ENCODE measurements at places on chromosomes 2 and 18.
A peak's percentile ranks its signal among the peaks of the same experiment; 100 is the strongest.

DNA sequence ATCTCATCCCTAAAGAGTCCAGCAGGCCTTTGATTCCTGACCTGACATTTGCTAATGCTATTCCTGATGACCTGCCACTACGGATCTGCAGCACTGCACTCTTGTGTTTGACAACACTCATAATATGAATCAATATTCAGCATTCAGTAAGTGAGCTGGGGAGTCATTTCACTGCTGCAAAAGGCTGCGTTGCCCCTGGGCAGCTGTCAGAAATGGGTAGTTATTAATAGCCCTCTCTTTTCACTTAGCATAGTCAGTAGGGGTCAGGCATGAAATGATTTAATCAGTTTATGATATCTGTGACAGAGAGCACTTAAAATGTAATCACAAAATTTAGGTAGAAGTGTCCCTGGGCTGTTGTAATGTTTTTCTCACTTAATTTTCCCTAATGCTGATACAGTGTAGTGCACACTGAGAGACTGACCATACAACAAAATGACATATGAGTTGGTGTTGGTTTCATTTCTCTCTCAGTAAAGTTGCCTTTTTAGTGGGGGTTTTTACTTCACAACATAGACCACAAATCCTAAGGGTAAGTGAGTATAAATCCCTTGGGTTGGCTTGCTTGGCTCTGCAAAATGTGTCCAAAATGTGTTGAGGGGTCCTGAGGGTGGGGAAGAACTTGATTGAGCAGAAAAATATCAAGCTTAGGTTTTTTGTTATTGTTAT is 184.8 kb downstream of the CAMKMT start:
- no peak overlapping the region for H3K4me3 ChIP-seq
- H3K27ac ChIP-seq, result no peak overlapping the region
- no peaks in the 10 kb centered on the region for H3K27me3 ChIP-seq
- H3K4me1 ChIP-seq, result no peaks in the 10 kb centered on the region

- no peaks in the 10 kb centered on the region for H3K4me1 ChIP-seq
- DNase-seq, result no peak
- H3K36me3 ChIP-seq, result no peaks in the 10 kb centered on the region
- no peak overlapping the region for H3K4me3 ChIP-seq
- no peaks in the 10 kb centered on the region for H3K27me3 ChIP-seq
Observed at GRCh38 chr18:7725897-7726296, 158.8 kb downstream of the PTPRM start.

DNA sequence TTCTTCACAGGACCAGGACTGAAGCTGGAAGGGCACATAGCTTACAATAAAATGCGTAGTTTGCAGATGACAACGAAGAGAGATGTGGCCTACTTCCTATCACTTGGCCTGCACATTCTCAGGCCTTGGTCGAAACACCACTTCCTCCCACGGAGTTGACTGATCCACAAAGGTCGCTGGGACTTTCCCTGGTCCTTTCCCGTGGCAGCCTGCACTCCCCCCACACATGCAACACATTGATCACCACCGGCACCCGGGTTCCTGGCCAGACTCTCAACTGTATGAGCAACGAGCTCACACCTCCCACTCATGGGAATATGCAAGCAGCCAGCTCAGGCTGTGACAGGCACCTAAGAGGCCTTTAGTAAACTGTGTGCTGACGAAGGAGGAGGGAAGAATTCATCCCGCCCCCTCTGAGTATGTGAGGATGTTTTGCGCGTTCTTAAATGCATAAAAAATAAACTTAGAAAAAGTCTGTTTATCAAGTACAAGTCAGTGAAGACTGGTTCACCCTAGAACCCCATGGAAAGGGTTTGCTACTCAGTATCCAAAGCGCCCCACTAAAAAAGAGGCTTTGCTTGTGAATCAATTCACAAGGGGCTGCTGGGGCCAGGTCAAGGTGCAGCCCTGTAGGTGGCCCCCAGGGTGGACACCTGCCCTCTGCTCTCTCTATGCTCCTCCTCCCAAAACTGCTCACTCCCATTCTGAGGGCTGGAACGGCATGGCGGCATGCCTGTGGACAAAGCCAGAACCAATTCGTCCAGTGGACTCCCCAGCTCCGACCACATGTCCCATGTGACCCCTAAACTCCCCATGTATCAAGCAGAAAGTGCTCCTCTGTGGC is 154.3 kb downstream of the EIPR1 start:
- no peaks in the 10 kb centered on the region for H3K36me3 ChIP-seq
- H3K4me3 ChIP-seq, result no peak overlapping the region
- DNase-seq, result peak; percentile 53
- no peak overlapping the region for H3K27ac ChIP-seq

DNA sequence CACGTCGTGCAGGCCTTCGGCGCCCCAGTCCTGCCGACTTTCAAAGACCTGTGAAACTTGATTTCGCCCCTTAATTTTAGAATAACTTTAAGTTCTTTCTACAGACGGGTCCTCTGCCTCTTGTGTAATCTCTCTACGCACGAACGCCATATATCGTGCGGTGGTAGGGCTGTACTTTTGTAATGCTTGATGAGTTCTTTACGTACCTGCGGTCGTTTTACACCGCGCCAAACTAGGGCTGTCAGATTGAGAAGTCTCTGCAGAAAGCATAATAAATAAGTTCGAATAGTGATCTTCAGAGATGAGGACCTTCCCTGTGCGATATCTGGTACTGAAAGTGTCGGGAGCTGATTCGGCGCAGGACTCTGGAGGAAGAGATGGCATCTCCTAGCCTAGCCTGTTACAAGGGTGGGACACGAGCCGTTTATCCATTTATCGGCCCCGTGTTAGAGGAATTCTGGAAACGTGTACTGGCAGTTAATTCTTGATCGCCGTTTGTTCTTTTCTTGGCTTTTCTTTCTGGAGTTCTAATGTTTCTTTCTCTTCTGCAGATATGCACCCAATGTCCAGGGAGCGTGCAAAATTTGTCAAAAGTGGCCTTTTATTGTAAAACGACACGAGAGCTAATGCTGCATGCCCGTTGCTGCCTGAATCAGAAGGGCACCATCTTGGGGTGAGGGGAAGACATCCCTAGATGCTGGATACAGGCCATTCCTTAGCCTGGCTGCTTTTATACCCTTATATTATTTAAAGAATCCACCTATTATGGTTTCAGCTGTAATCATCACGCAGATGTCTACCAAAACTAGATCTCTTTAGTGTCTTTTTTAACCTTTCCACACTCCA is 781 bp upstream of the SLC5A6 start:
- H3K27me3 ChIP-seq, result no peaks in the 10 kb centered on the region
- peak overlapping the region; percentile 96 for H3K27ac ChIP-seq

DNA sequence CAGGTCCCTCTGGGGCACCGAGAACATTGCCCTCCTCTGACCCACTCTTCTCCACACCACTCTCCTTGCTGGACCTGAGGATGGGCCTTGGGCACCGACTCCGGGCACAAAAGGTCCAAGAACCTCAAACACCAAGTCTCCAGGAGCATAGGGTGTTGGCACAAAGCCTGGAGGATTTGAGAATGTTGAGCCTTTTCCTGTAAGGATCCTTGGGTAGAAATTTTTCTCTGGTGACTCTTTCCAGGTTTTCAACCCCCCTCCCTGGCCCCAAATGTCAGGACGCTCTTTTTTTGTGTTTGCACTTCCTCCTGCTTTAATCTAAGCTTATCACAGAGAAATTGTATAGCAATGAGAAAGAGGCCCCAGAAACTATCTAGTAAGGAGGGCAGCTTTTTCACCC is 9.2 kb downstream of the SPR start:
- no peak for DNase-seq
- H3K36me3 ChIP-seq, result peaks cover 5% of the 10 kb centered on the region
- no peak overlapping the region for H3K27ac ChIP-seq

- H3K4me3 ChIP-seq, result no peak overlapping the region
- no peaks in the 10 kb centered on the region for H3K36me3 ChIP-seq
- H3K4me1 ChIP-seq, result no peaks in the 10 kb centered on the region
- H3K27me3 ChIP-seq, result no peaks in the 10 kb centered on the region
Observed at GRCh38 chr18:59909289-59910036, 9.7 kb downstream of the PMAIP1 start.

- H3K27ac ChIP-seq, result no peak overlapping the region
- no peak for DNase-seq
Observed at GRCh38 chr2:12761104-12761503, 44.4 kb downstream of the TRIB2 start.

DNA sequence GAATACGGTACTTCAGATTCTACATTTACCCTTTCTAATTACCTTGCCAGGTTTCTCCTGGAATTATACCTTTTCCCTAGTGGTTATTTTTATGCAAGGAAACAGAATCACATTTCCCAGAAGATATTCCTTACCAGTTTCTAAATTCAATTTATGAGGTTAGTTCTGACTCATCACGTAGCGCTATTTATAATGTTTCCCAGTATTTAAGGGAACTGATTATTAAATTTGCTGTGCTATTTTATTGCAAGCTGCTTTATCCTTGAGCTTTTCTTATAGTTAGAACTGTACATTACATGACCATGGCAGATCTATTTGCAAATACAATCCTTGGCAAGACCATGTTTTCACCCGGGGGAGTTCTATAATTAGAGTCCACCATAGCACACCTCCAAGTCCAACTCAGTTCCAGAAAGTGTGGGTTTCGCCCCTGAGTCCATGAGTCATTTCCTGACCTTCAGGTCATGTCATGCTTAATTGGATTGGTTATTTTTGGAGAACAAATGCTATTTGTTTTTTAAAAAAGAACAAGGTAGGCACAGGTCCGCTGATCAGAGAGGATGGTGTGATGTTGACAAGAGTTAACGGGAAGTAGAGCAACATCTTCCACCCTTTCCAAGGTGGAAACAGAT is 126.6 kb downstream of the ZNF532 start:
- no peaks in the 10 kb centered on the region for H3K4me1 ChIP-seq
- no peak for DNase-seq
- H3K4me3 ChIP-seq, result no peak overlapping the region
- H3K36me3 ChIP-seq, result no peaks in the 10 kb centered on the region
- H3K27ac ChIP-seq, result no peak overlapping the region

DNA sequence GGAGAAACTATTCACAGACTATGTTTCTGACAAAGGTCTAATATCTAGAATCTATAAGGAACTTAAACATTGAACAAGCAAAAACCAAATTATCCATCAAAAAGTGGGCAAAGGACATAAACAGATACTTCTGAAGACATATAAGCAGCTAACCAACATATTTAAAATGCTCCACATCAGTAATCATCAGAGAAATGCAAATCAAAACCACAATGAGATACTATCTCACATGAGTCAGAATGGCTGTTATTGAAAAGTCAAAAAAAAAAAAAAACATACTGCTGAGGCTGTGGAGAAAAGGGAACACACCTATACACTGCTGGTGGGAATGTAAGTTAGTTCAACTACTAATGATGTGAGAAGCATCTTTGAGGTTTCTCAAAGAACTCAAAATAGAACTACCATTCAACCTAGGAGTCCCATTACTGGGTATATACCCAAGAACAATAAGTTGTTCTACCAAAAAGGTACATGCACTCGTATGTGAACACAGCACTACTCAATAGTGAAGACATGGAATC is 220.4 kb upstream of the TFPI start:
- no peaks in the 10 kb centered on the region for H3K27me3 ChIP-seq
- no peaks in the 10 kb centered on the region for H3K4me1 ChIP-seq
- H3K27ac ChIP-seq, result no peak overlapping the region
- DNase-seq, result no peak
- no peaks in the 10 kb centered on the region for H3K36me3 ChIP-seq
- H3K4me3 ChIP-seq, result no peak overlapping the region

- H3K27ac ChIP-seq, result no peak overlapping the region
- no peak overlapping the region for H3K4me3 ChIP-seq
- no peaks in the 10 kb centered on the region for H3K27me3 ChIP-seq
- no peaks in the 10 kb centered on the region for H3K4me1 ChIP-seq
- no peak for DNase-seq
- H3K36me3 ChIP-seq, result no peaks in the 10 kb centered on the region
Observed at GRCh38 chr2:143514413-143514812, 385.2 kb downstream of the ARHGAP15 start.

- no peaks in the 10 kb centered on the region for H3K4me1 ChIP-seq
- no peaks in the 10 kb centered on the region for H3K36me3 ChIP-seq
- no peak for DNase-seq
- no peaks in the 10 kb centered on the region for H3K27me3 ChIP-seq
- no peak overlapping the region for H3K4me3 ChIP-seq
Observed at GRCh38 chr2:16202266-16203020, 262.1 kb downstream of the MYCN start.

DNA sequence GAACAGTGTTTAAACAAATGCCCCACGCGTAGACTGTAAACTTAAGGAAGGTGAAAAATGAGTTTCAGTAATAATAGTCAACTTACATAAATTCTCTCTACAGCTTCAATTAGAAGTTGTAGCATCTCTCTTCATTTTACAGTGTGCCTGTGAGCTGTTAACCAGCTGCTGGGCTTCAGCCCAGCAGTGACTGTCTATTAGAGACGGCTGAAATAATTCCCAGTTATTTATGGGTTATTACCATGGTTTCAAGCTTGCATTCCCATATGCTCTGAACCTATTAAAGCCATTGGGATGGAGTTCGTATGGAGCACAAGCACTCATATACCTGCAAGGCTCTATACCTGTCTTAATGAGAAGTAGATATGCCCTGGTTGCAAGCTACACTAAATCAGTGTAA is 501.1 kb downstream of the CNTNAP5 start:
- no peaks in the 10 kb centered on the region for H3K27me3 ChIP-seq
- H3K27ac ChIP-seq, result no peak overlapping the region
- no peak overlapping the region for H3K4me3 ChIP-seq
- no peaks in the 10 kb centered on the region for H3K36me3 ChIP-seq

- no peak for DNase-seq
- H3K4me3 ChIP-seq, result no peak overlapping the region
- H3K4me1 ChIP-seq, result no peaks in the 10 kb centered on the region
- H3K36me3 ChIP-seq, result no peaks in the 10 kb centered on the region
- H3K27me3 ChIP-seq, result no peaks in the 10 kb centered on the region
- H3K27ac ChIP-seq, result no peak overlapping the region
Observed at GRCh38 chr2:240347949-240348500, 87.4 kb upstream of the GPC1 start.

DNA sequence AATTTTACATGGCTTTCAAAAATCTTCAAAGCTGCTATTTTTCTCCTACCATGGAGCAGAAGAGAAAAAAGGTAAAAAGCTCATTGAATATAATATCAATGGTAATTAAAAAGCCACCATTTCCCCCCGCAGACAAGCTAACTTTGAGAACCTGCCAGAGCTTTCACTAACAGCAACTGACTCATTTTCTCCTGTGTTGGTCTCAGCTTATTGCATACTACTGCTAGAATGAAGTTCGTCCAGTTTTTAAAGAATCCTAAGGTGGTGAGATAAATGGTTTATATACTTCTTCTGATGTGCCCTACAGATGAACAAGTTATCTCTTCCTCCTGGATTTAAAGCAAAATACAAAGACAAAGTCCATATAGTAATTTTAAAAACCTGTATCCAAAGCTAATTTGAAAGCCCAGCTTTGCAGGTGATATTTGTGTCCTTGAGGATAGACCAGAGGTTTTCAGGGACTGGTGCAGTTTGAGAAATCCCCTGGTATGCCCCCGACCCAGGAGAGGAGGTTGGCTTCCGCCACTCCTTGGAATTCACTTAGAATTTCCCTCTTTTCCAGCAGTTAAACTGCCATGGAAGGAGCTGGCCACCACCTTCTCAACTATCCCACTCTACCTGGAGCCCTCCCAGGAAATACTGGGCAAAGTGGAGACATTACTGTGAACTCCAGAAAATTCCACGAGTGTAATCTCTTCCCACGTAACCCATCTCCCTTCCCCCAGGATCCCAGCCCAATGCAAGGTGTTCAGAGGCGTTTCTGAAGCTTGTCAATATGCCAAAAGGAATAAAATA is 17.5 kb downstream of the YPEL5 start:
- no peaks in the 10 kb centered on the region for H3K4me1 ChIP-seq
- no peak overlapping the region for H3K4me3 ChIP-seq
- H3K27ac ChIP-seq, result no peak overlapping the region
- DNase-seq, result no peak
- no peaks in the 10 kb centered on the region for H3K27me3 ChIP-seq

GRCh38 chr2:43175020-43175441 is 51.4 kb downstream of the ZFP36L2 start:
- no peaks in the 10 kb centered on the region for H3K27me3 ChIP-seq
- H3K4me3 ChIP-seq, result no peak overlapping the region
- H3K4me1 ChIP-seq, result peaks cover 8% of the 10 kb centered on the region
- DNase-seq, result no peak
- H3K36me3 ChIP-seq, result no peaks in the 10 kb centered on the region

Data from Peyer's patch (tissue), 4 donors.